ENCODE measurements at places on chromosomes 7 and 10.

DNA sequence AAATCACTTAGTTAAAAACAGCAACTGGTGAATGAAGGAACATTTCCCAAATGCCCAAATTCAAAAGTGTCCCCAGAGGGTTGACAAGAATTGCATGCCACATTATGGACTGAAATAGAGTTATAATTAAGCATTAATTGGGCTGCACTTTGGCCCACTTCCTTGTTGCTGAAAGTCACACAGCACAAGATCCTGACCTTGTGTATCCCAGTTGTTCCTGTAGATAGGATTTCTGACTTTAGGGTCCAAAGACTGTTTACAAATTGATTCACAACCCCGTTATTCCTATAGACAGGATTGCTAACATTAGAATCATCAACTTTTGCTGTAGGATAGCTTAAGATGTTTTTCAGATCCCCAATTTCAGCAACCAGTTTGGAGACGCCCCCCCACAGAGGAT lies 31.5 kb upstream of the NPFFR1 start:
- DNase-seq, result no peak

DNA sequence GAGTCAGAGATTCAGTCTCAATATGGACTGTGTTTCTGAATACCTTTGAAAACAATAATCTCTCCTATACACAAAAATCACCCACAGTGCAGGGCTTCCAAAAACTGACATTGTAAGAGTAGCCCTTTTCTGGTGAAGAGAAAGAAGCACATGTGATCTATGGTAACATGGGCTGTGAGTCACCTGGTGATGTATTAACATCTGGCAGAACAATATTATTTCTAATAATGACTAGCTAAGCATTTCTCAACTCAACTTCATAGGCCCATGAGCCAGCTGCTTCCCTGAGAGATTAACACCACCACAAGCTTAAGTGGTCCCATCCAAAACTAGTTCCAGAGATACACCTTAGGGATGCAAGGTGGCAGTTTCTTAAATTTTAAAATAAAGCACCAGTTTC lies 331.0 kb upstream of the NRP1 start:
- no peak for DNase-seq

DNA sequence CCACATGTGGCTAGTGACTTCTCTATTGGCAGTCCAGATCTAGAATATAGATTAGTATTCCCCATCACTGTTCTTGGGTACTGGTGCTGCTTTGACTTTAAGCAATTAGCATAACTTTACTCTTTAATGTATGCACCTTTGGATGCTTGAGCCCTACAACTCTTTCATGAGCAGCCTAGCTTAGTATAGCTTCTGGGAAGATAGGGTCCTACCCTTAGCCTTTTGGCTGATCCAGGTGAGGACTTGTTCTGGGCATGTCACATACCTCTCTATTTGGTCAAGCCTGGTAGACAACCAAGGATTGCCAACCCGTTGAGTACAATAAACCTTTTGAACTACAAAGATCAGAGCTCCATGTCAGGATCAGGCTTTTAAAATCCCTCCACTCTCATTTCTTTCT lies 17.7 kb downstream of the PCGF5 start:
- no peak for DNase-seq

GRCh38 chr7:42627626-42628025 lies 284.2 kb downstream of the C7orf25 start:
- no peak for DNase-seq
